Hepatocyte (in vitro differentiated cells): ENCODE measurements at places on chromosomes 3 and 15.

GRCh38 chr3:192516820-192517219 is 210.5 kb downstream of the FGF12 start:
- H3K27ac ChIP-seq = no peak overlapping the region
- H3K4me1 ChIP-seq = peaks cover 3% of the 10 kb centered on the region
- peaks cover 12% of the 10 kb centered on the region for H3K27me3 ChIP-seq
- H3K4me3 ChIP-seq = no peak overlapping the region

GRCh38 chr3:38519651-38520050 is 23.5 kb downstream of the EXOG start:
- H3K36me3 ChIP-seq = no peaks in the 10 kb centered on the region
- H3K4me3 ChIP-seq = no peak overlapping the region
- no peaks in the 10 kb centered on the region for H3K4me1 ChIP-seq
- no peaks in the 10 kb centered on the region for H3K27me3 ChIP-seq
- no peak for DNase-seq

GRCh38 chr3:196611761-196612483 is 27.6 kb upstream of the NRROS start:
- no peaks in the 10 kb centered on the region for H3K36me3 ChIP-seq
- H3K27ac ChIP-seq = no peak overlapping the region
- no peak for DNase-seq
- no peaks in the 10 kb centered on the region for H3K4me1 ChIP-seq
- H3K27me3 ChIP-seq = no peaks in the 10 kb centered on the region
- no peak overlapping the region for H3K4me3 ChIP-seq

DNA sequence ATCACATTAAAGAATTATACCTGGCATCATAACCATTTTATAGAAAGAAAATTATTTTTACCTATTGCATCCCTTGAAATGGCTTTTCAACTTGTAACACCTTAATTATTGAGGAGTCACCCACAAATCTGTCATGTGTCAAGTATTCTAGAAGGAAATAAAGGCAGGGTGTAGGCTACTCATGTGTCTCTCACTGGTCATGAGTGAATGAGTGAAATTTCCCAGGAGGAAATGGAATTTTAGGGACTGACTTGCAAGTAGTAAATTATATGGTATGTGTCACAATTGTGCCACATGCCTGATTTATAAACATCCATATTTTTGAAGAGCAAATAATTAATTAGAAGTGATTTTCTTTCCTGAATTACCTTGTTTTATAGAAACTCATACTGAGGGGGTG is 310.5 kb upstream of the ADAMTS9 start:
- DNase-seq = no peak
- H3K4me1 ChIP-seq = peaks cover 11% of the 10 kb centered on the region
- H3K36me3 ChIP-seq = no peaks in the 10 kb centered on the region

GRCh38 chr15:25877681-25878080 is 14.6 kb upstream of the ATP10A start:
- no peak overlapping the region for H3K4me3 ChIP-seq
- H3K27ac ChIP-seq = no peak overlapping the region
- no peak for DNase-seq
- H3K4me1 ChIP-seq = peaks cover 6% of the 10 kb centered on the region
- H3K27me3 ChIP-seq = no peaks in the 10 kb centered on the region
- H3K36me3 ChIP-seq = no peaks in the 10 kb centered on the region

DNA sequence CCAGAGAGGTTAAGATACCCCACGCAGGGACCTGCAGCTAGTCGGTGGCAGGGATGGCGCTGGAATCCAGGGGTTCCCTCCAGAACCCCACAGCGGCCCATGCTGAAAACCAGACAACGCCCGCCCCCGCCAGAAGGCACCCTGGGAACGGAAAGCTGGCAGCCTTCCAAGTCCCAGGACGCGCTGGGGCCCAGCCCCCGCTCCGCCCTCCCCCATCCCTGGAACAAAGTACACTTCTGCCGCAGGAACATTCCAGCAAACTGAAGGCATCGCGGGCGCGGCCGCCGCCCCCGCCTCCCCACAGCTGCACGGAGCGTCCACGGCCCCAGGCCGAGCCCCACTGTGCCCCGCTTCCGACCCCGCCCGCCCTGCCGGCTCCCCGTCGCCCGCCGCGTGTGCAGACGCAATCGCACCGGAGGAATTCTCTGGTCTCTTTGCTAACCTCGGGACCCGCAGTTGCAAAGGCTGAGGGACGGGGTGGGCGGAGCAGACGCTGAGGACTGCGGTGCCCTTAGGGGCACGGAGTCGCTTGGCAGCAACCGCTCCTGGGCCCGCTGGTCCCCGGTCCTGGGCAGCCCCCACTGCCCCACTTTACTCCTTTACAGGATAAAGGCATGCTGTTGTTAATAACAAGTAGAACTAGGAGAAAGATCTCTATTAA is 44.8 kb upstream of the RNU6-1 start:
- peaks cover 24% of the 10 kb centered on the region for H3K4me1 ChIP-seq
- H3K27me3 ChIP-seq = no peaks in the 10 kb centered on the region
- H3K27ac ChIP-seq = peak overlapping the region; percentile 94
- no peak overlapping the region for H3K4me3 ChIP-seq
- DNase-seq = peak; percentile 96

- no peak overlapping the region for H3K4me3 ChIP-seq
- H3K27ac ChIP-seq = no peak overlapping the region
- no peaks in the 10 kb centered on the region for H3K27me3 ChIP-seq
- DNase-seq = no peak
- no peaks in the 10 kb centered on the region for H3K4me1 ChIP-seq
- H3K36me3 ChIP-seq = no peaks in the 10 kb centered on the region
These were observed 22.3 kb downstream of the CAND2 start for GRCh38 chr3:12818773-12819172.

GRCh38 chr3:152159328-152159727 is 109.4 kb upstream of the MBNL1 start:
- DNase-seq = peak; percentile 16
- H3K27ac ChIP-seq = no peak overlapping the region
- no peaks in the 10 kb centered on the region for H3K4me1 ChIP-seq
- no peaks in the 10 kb centered on the region for H3K36me3 ChIP-seq

DNA sequence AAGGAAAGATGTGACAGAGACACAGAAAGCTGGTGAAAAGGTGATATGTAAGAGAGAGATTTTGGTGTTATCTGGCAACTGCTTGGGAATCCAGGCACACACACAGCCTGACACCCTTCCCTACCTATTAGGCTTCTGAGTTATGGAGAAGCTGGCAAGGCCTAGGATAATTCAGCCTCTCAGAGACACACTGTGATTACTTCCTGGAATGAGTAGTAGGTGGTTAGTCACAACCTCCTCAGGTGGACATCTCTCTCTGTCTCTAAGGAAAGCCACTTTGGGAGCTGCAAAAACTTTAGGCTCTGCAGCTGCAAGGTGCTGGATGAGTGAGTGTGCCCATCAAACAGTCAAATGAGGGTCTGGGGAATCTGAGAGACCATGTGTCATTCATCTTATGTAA is 201.9 kb downstream of the PDCD6IP start:
- H3K4me3 ChIP-seq = no peak overlapping the region
- H3K27me3 ChIP-seq = no peaks in the 10 kb centered on the region
- H3K36me3 ChIP-seq = no peaks in the 10 kb centered on the region
- DNase-seq = no peak
- peak overlapping the region; percentile 59 for H3K27ac ChIP-seq

DNA sequence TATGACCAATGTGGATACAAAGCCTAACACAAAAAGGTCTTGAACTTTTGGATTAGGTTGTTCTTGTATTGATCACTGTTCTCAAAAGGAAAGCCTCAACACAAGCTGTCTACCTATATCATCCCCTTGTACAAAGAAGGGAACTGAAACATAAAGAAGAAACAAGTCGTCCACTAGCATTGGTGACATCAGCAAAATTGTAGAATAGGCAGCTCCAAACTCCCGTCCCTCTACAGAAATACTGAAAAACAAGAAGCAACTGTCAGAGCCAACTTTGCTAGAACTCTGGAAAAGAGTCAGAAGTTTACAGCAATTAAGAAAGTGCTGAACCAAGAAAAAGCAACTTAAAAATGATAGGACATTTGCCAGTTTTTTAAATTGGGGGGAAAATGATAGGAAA is 7.5 kb upstream of the NR1I2 start:
- H3K36me3 ChIP-seq = no peaks in the 10 kb centered on the region
- no peak overlapping the region for H3K27ac ChIP-seq
- no peak for DNase-seq
- H3K4me1 ChIP-seq = no peaks in the 10 kb centered on the region

DNA sequence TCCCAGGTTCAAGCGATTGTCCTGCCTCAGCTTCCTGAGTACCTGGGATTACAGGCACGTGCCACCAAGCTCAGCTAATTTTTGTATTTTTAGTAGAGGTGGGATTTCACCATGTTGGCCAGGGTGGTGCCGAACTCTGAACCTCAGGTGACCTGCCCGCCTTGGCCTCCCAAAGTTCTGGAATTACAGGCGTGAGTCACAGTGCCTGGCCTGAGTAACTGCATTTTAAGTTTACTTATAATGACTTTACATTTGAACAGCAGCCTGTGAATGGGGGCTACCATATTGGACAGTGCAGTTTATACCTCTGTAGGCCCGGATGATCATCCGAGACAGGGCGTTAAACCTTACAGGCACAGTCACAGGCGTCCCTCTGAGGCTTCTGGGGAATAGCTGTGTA is 24.8 kb downstream of the EAF1 start:
- H3K36me3 ChIP-seq = no peaks in the 10 kb centered on the region
- no peak for DNase-seq
- H3K4me3 ChIP-seq = no peak overlapping the region
- H3K27ac ChIP-seq = no peak overlapping the region

DNA sequence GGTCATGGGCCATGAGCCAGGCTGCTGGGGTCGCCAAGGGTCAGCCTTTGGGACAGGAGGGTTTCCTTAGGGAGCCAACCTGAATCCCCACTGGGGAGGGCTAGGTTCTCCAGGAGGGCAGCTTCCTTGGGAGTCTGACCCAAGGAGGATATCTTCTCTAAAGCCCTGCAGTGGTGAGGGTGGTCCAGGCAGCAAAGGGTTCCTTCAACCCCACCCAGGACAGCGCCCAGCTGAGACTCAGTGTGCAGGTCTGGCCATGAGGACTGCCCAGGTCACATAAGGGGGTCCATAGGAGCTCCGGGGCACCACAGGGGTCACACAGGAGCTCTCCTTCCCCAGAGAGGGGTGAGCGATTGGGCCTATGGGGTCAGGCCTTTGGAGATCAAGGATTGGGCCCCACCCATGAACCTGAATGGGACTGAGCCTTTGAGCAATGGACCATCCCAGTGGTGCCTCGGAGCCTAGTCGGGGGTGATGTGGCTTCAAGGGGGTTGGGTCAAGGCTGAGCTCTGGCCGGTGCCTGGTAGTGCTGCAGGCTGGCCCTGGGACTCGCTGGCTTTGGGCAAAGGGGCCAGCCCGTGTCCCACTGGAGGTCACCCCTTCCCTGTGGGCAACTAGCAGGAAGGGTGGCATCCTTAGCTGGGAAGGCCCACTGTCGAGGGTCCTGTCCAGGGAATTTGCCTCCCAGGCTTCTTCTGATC is 216.5 kb downstream of the SNRPN start:
- no peak overlapping the region for H3K4me3 ChIP-seq
- H3K27me3 ChIP-seq = no peaks in the 10 kb centered on the region
- DNase-seq = peak; percentile 2
- no peak overlapping the region for H3K27ac ChIP-seq
- H3K36me3 ChIP-seq = no peaks in the 10 kb centered on the region

GRCh38 chr3:28877912-28878311 is 403.0 kb upstream of the RBMS3 start:
- no peaks in the 10 kb centered on the region for H3K4me1 ChIP-seq
- no peaks in the 10 kb centered on the region for H3K36me3 ChIP-seq
- H3K4me3 ChIP-seq = no peak overlapping the region
- H3K27ac ChIP-seq = no peak overlapping the region
- no peaks in the 10 kb centered on the region for H3K27me3 ChIP-seq

DNA sequence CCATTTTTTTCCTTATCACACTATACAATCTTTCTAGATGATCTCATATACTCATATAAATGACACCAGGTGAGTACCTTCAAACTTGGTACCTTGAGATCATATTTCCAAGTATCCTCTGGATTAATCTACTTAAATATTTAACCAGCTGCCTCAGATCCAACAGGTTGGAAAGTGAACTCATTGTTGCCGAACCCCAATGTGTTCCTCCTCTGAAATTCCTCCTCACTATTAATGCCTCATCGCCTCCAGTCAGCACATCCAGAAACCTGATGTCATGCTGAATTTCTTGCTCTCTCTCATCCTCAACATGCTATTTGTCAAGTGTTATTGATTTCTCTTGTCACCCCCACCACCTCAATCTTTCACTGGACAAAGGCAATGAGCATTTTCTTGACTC is 221.8 kb downstream of the FMN1 start:
- H3K4me3 ChIP-seq = no peak overlapping the region
- H3K27me3 ChIP-seq = peaks cover 31% of the 10 kb centered on the region
- DNase-seq = no peak
- no peak overlapping the region for H3K27ac ChIP-seq
